ENCODE measurements at places on chromosomes 6 and 20.
A peak's percentile ranks its signal among the peaks of the same experiment; 100 is the strongest.

- DNase-seq, result peak; percentile 26
These were observed 71.1 kb upstream of the THEMIS start for GRCh38 chr6:127971945-127972391.

GRCh38 chr6:167462514-167463312 lies 137.8 kb downstream of the TTLL2 start:
- DNase-seq, result no peak

GRCh38 chr6:141267420-141267819 lies 865.3 kb upstream of the GJE1 start:
- no peak for DNase-seq

DNA sequence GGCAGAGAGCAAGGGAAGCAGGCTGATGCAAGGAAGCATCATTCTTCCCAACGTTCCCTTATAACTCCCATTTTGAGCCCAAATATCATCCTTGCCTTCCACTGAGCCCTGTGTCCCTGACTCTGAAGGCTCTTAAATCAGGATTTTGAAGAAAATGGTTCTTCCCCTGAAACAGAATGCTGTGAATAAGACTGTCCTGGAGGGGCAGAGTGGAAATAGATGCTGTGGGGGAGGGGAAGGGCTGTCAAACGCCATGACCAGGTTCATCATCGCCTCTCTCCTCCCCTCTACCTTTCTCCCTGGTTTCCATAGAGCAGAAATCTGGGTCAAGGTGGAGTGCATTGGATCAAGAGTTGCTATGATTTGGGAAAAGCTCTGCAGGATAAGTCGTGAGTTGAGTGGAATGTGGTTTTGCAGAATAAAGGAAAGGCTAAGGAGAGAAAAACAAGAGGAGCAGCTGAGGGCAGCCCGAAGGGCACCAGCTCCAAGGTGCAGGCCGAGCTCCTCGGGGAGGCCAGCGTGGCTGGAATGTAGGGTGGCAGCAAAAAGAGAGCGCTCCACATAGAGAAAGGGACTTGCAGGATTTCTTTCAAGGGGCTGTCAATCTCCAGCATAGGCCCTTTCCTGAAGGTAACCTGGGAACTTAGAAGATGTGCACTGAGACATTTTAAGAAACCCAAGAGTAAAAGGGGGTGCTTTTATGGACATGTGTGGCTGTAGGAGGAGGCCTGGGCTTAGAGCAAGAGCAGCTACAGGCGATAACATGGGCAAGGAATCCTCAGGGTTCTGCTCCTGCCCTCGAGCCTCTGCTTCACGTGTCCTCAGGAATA lies 120.8 kb upstream of the CDYL start:
- no peak for DNase-seq

DNA sequence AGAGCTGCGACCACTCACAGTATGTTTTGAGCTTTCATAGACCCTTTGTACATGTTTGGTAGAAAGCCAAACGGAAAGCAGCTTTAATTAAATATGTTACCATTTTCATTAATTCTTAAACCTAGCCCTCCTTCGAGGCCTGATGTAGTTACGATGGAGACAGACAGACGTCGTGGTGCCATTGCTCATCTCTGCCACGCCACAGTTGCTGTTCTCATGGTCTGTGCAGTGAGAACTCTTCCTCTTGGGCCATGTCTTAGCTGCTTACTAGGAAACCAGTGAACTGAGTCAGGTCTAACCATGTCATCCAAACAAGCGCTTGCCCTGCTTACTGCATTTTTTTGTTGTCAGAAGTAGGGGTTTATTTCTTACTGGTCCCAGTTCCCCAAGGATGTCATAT lies 62.8 kb downstream of the SNX9 start:
- no peak for DNase-seq

DNA sequence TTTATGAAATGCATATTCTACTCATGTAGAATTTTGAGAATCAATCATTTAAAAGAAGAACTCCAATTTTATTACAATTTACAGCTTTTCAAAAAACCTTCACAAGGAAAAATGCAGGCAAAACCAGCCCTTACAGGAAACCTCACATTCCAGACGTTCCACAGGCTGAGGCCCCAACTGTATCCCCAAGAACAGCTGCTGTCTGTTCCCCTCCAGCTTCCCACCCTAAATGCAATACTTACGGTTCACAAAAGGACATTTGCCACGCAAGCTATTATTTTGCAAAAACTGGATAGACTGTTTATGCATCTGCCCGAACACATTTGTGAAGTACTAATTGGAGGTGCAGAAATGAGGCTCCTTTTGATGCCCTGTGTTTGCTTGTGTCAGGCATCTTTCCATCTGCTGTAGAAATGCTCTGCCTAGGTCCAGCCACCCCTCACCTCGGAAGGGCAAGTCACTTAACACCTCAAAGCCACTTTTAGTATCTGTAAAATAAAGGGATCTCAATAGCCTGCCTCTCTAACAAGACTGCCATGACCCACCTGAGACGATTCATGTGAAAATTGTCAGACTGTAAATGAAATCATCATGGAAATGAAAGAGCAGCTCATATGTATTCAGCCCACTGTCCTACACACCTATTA lies 26.5 kb downstream of the PDE10A start:
- DNase-seq, result no peak

GRCh38 chr6:35489995-35490791 lies 6.7 kb downstream of the TEAD3 start:
- no peak for DNase-seq

- no peak for DNase-seq
These were observed 29.3 kb downstream of the ARHGAP18 start for GRCh38 chr6:129680633-129681032.

DNA sequence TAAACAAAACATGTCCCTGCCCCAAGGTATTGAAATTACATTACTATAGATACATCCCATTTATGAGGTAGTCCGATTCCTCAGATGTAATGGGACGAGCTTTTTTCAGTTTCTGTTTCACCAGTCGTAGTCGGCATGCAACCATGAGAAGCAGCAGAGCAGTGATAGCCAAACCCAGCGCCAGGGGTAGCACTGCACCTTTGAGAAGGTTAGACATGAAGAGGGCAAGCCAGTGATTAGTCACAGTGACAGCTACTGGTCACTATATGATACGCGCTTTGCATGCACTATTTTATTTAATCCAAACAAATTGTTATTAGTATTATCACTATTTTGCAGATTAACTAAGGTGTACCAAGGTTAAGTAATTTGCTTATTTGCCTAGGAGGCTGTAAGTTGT lies 43.7 kb downstream of the LRP11 start:
- no peak for DNase-seq

GRCh38 chr20:10728873-10729670 lies 55.3 kb upstream of the JAG1 start:
- no peak for DNase-seq

DNA sequence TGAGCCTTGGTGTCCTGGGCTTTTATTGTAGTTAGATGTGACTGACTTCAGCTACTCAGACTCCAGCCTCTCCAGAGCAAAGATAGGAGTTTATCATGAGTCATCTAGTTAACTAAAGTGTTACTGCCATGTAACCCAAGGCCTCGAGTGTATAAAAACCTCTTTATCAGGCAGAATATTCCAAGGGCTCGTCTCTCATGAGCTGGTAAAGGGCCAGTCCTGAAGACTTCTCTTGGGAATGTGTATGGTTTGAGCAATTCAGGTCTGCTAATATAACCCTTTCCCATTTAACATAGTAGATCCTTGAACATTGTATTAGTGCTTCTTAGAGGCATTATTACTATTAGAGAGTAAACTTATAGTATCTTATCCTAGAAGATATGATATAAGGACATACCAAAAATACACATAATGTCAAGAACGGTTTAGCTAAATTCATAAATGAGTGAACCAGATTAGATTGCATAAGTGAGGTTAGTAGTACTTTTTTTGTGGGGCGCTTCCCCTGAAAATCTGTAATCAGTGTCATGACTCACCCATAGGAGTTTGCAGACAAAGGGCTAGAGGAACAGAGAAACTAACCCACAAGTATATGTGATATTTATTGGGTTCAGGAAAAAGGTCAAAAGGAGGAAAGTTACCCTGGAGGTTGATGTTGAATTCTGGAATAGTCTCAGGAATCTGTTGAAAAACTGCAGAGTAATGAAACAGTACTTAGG lies 16.0 kb downstream of the DSE start:
- DNase-seq, result no peak

DNA sequence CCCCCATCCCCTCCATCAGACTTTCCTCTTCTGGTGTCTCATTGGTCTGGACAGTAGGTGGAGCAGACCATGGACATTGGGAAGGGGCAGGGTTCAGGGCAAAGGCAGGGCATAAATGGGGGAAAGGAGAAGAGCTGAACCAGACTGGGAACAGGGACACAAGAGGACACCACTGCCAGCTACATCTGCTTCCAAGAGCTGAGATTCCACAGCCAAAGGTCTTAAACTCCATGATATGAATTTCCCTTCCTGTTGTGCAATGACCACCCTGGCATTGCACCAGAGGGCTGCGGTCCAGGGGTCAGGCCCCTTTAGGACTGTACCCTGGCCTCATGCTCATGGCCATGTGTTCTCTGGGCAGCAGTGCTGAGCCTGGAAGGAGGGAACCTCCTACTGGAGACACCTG lies 137.9 kb downstream of the MAFB start:
- no peak for DNase-seq

DNA sequence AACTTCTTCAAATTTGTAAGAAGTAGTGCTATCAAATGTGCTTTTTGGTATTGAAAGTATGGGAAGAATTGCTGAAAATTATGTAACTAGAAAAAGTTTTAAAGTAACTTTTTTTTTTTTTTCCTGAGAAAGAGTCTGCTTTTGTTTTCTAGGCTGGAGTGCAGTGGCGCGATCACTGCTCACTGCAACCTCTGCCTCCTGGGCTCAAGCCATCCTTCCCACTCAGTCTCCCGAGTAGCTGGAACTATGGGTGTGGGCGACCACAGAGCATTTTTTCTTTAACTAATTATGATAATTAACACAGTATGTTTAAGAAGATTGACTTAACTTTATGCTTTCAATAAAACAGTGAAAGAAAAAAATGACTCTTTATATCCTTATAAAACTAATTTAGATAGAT lies 38.4 kb downstream of the BMP5 start:
- DNase-seq, result no peak

GRCh38 chr6:157239671-157240058 lies 83.7 kb downstream of the TMEM242 start:
- DNase-seq, result no peak

- DNase-seq, result no peak
These were observed 15.2 kb downstream of the RNF8 start for GRCh38 chr6:37368961-37369320.

- DNase-seq, result no peak
These were observed 54.3 kb upstream of the PRND start for GRCh38 chr20:4667371-4667773.

DNA sequence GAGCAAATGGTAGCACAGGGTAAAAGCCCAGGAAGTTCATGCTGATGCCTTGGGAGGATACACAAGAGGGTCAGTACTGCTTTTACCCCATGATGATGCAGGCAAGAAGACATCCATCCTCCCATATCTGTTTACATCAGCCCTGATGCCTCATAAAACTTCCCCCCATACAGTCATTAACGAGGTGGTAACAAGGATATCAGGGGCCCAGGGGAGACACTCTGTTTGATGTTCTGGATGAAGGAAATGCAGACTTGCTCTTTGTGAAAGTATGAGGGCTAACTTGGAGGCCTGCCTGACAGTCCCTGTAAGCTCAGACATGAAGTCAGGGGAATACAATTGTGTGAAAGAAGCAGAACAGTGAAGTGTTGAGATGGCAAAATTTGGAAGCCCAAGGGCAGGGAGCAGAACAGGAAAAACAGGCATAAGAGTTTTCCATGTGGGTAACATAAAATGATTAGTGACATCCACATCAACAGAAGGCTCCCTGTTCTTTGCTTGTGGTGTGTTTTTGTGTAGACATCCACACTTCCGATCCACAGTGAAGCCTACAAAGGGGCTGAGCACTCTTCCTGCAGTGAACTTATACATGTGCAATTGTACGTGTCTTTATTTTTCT lies 813.4 kb downstream of the MAFB start:
- no peak for DNase-seq

DNA sequence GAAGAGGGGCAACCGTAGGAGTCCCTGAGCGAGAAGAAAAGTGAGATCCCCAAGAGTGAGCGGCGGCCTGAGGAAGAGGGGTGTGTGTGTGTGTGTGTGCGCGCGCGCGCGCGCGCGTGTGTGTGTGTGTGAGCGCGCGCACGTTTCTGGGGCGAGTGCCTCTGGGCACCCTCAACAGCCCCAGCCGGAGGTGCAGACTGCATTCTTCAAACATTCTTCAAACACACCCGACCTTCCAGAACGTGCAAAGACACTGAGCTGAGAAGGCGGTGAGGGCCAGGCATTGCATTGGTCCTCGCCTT lies 76.2 kb upstream of the FOXP4 start:
- DNase-seq, result no peak

GRCh38 chr6:113414511-113414910 lies 442.6 kb upstream of the MARCKS start:
- DNase-seq, result no peak

DNA sequence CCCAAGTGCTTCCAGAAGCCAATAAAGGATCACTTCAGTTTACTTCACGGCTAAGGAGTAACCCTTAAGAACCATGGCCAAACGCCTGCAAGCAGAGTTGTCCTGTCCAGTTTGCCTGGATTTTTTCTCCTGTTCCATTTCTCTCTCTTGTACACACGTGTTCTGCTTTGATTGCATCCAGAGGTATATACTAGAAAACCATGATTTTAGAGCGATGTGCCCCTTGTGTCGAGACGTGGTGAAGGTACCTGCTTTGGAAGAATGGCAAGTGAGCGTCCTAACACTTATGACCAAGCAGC lies 2.5 kb downstream of the RFPL4B start:
- DNase-seq, result no peak

DNA sequence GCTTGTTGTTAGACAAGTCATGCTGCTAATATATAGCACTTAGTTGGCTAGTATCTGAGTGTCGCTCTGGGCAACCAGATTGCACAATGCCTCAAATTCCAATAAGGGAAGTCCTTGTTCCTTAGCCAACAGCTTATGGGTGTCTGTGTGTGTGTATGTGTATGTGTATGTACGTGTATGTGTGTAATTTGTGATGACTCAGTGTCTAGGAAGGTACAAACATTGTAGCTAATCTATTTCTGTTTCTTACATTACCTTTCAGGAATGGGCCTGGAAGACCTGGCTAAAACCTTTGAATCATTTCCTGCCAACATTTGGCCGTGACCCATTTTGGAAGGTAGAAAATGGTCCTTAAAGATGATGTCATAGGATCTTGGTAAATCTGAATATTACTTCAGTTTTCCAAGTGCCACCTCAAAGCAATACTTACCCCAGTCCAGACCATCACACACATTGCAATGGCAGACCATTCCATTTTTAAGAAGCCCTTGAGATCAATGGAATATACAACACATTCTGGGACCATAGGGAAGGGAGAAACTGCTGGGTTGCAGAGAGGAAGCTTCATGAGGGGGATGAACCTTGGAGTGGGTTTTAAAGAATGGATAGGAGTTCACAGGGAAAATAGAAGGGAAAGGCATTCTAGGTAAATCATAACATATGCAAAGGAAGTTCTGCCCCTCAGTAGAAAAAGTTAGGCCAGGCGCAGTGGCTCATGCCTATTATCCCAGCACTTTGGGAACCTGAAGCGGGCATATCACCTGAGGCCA lies 25.1 kb downstream of the NEDD9 start:
- DNase-seq, result no peak

GRCh38 chr6:36052097-36052496 lies 24.5 kb downstream of the MAPK14 start:
- no peak for DNase-seq

DNA sequence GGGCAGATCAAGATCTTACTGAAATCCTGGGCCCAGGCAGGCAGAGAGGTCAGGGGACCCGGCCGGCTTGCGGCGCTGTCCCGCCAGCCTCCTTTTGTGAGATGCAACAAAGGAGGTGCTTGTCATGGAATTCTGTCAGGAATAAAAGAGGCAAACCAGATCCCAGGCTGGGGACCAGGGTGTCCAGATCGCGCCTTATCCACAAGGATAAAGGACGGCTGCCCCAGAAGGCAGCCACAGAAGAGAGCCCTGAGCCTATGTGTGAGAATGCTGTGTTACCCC lies 42.6 kb upstream of the CDH22 start:
- DNase-seq, result no peak

Measured in activated CD4-positive, alpha-beta T cell treated with anti-CD3 and anti-CD28 coated beads for 1 hour (primary cell).